Ovary (tissue), 10 donors: ENCODE measurements at places on chromosomes 13 and 19. TPM values are rescaled to one million over a fixed set of nuclear protein-coding genes. Genes with fewer than 3 reads are reported as not detected.

SYNGR4 gene
- not detected for total RNA-seq

SERP2 gene
- total RNA-seq: 10.4 TPM

DBP gene
- 20.4 TPM for total RNA-seq

FUT6 gene
- not detected for total RNA-seq

PINLYP gene
- 12.4 TPM for total RNA-seq

ALOX5AP gene
- 14.4 TPM for total RNA-seq

EDNRB gene
- total RNA-seq: 11.6 TPM

CGB3 gene
- not detected for total RNA-seq

LYPD5 gene
- 1.8 TPM for total RNA-seq

CGB2 gene
- total RNA-seq: not detected

ZNF382 gene
- total RNA-seq: 7.9 TPM

MIR17HG gene
- 5.0 TPM for total RNA-seq

MRPL4 gene
- 58.9 TPM for total RNA-seq

PRODH2 gene
- total RNA-seq: not detected

DNA sequence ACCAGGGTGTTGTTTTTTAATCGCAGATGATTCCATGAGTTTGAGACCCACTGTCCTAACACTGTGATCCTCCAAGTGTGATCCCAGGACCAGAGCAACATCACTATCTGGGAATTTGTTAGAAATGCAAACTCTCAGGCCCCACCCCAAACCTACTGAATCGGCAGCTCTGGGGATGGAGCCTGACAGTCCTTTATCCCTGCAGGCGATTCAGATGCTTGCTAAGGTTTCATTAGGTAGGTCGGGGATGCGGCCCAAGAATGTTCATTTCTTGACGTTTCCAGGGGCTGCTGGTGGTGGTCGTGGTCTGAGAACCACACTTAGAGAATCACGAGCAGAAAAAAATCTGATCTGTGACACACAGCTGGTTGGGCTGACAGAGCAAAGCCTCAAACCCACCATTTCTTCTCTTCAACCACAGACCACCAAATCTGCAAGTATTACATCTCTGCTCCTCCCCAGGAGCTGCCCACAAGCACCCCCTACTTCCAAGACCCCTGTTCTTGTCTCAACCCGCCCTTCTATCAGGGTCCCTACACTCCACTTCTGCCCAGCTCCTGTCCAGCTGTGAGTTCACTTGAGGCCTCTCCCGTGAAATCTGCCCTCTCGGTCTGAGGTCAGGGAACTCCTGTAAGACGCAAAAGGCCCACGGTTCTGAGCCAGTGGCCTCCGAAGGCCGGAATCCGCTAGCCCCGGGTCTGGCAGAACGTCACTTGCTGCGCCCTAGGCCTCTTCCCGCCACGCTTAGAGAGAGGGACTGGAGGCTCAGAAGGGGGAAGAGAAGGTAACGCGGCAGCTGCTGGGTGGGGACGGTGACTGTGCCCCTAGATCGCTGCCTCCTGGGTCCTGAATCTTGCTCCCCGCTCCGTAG is 1.1 kb upstream of the FARP1 start:
- H3K27ac ChIP-seq: no peak overlapping the region
- peak; percentile 40 for DNase-seq
- peak overlapping the region; percentile 38 for H3K4me3 ChIP-seq
- H3K4me1 ChIP-seq: peaks cover 1% of the 10 kb centered on the region
- no peaks in the 10 kb centered on the region for H3K36me3 ChIP-seq

DNA sequence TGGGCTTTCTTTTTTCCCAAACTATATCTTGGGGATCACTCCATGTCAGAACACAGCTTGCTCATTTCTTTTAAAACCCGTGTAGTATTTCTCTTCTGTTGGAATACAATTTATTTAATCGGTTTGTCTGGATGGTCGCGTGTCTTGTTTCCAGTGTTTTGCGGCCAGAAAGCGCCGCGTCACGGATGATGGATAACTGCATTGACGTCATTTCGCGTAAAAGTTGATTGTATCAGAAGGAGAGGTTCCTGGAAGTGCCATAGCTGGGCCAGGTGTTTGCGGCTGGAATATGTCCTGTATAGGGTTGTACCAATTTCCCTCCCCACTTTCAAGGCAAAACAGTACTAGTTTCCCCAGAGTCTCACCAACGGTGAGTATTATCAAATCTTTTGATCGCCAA is 9.7 kb downstream of the ACTL9 start:
- no peaks in the 10 kb centered on the region for H3K36me3 ChIP-seq
- no peaks in the 10 kb centered on the region for H3K4me1 ChIP-seq
- no peaks in the 10 kb centered on the region for H3K27me3 ChIP-seq
- H3K27ac ChIP-seq: no peak overlapping the region

GRCh38 chr13:98975822-98976261 is 2.0 kb downstream of the DOCK9 start:
- no peak overlapping the region for H3K4me3 ChIP-seq
- H3K27ac ChIP-seq: no peak overlapping the region
- peaks cover 2% of the 10 kb centered on the region for H3K4me1 ChIP-seq
- no peaks in the 10 kb centered on the region for H3K27me3 ChIP-seq

DNA sequence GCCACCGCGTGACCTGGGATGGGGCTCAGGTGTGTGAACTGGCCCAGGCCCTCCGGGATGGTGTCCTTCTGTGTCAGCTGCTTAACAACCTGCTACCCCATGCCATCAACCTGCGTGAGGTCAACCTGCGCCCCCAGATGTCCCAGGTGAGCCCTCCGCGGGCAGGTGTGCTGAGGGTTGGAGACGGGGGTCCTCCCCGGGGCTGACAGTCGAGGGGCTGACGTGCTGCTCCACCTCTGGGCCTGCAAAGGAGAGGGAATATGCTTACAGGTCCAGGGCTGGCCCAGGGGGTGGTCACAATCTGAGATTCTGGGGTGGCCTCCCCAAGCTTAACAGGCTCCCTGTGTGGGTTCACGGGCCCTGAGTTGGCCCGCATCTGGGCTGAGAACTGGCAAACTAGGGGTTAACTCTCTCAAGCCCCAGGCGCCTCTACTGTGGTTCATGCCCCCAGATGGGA is 386 bp downstream of the VAV1 start:
- DNase-seq: no peak
- H3K27ac ChIP-seq: no peak overlapping the region
- no peaks in the 10 kb centered on the region for H3K36me3 ChIP-seq
- peak overlapping the region; percentile 10 for H3K4me3 ChIP-seq
- no peaks in the 10 kb centered on the region for H3K4me1 ChIP-seq
- H3K27me3 ChIP-seq: no peaks in the 10 kb centered on the region

DNA sequence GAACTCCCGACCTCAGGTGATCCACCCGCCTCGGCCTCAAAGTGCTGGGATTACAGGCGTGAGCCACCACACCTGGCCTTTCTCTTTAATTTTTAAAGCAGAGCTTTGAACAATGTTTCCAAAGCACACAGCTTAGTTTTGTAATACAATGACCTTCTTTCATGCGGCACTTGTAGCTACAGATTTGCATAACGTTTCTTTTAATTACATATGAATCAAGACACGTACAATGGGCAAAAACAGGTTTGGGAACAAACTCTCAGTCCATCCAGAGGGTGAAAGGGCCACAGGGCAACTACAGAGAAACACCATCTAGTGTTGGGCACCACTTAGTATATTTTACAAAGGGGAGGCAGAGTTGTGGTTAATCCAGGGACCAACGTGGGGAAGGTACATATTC is 19.0 kb upstream of the S1PR4 start:
- peaks cover 2% of the 10 kb centered on the region for H3K4me1 ChIP-seq
- no peaks in the 10 kb centered on the region for H3K27me3 ChIP-seq
- H3K27ac ChIP-seq: no peak overlapping the region
- H3K4me3 ChIP-seq: no peak overlapping the region

DNA sequence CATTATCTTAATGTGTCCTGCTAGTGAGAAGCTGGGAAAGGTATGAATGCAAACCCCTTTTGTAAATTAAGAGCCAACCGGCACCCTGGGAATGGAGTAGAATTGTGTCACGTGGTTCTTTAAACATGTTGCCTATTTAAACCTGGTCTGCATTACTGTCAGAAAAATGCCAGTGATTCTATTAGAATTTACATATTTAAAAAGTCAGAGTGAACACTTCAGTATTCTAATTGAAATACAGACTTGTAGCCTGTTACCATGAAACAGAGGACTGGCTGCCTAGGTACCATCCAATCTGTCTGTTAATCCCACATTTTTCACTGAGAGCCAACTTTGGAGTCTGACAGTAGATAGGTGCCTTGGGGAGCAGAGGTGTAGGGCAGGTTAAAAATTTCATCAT is 652.3 kb upstream of the ARGLU1 start:
- no peak overlapping the region for H3K27ac ChIP-seq
- no peak overlapping the region for H3K4me3 ChIP-seq
- H3K36me3 ChIP-seq: no peaks in the 10 kb centered on the region
- DNase-seq: no peak
- no peaks in the 10 kb centered on the region for H3K27me3 ChIP-seq

DNA sequence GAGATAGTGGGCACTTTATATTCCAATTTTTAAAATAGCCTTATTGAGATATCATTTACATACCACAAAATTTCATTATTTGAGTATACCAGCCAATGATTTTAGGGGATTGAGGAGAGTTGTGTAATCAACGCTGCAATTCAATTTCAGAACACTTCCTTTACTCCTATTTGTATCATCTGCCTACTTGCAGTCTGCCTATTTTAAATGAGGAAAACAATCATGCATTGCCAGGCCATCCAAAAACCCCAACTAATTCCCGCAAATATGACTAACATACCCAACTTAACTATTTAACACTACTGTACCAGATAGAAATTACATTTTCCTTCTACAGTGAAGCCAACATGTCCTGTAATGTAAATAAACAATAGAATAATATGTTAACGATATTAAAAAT is 26.7 kb downstream of the CAB39L start:
- H3K27me3 ChIP-seq: no peaks in the 10 kb centered on the region
- H3K4me3 ChIP-seq: no peak overlapping the region
- DNase-seq: no peak
- H3K27ac ChIP-seq: no peak overlapping the region

- no peak overlapping the region for H3K4me3 ChIP-seq
- no peak overlapping the region for H3K27ac ChIP-seq
- no peaks in the 10 kb centered on the region for H3K36me3 ChIP-seq
- DNase-seq: no peak
These were observed 73.9 kb downstream of the TEX29 start for GRCh38 chr13:111394211-111394922.

- H3K36me3 ChIP-seq: no peaks in the 10 kb centered on the region
- no peaks in the 10 kb centered on the region for H3K4me1 ChIP-seq
- H3K27me3 ChIP-seq: no peaks in the 10 kb centered on the region
These were observed 55.7 kb downstream of the CAB39L start for GRCh38 chr13:49388091-49388635.

- H3K4me3 ChIP-seq: no peak overlapping the region
- H3K36me3 ChIP-seq: no peaks in the 10 kb centered on the region
- H3K27me3 ChIP-seq: no peaks in the 10 kb centered on the region
- no peak overlapping the region for H3K27ac ChIP-seq
These were observed 25.1 kb downstream of the DOT1L start for GRCh38 chr19:2188708-2189385.

GRCh38 chr13:80083853-80084676 is 256.9 kb downstream of the SPRY2 start:
- DNase-seq: no peak
- H3K36me3 ChIP-seq: no peaks in the 10 kb centered on the region
- H3K4me3 ChIP-seq: no peak overlapping the region
- H3K4me1 ChIP-seq: peaks cover 2% of the 10 kb centered on the region
- no peaks in the 10 kb centered on the region for H3K27me3 ChIP-seq

GRCh38 chr19:5407356-5407755 is 47.9 kb upstream of the ZNRF4 start:
- no peak overlapping the region for H3K4me3 ChIP-seq
- H3K27ac ChIP-seq: no peak overlapping the region
- no peak for DNase-seq
- no peaks in the 10 kb centered on the region for H3K27me3 ChIP-seq

GRCh38 chr19:46470376-46470775 is 987 bp downstream of the PNMA8A start:
- H3K4me1 ChIP-seq: peaks cover 8% of the 10 kb centered on the region
- H3K36me3 ChIP-seq: no peaks in the 10 kb centered on the region
- peak; percentile 38 for DNase-seq
- H3K27ac ChIP-seq: no peak overlapping the region
- H3K27me3 ChIP-seq: no peaks in the 10 kb centered on the region

- no peak overlapping the region for H3K27ac ChIP-seq
- no peak overlapping the region for H3K4me3 ChIP-seq
- no peaks in the 10 kb centered on the region for H3K27me3 ChIP-seq
- H3K4me1 ChIP-seq: no peaks in the 10 kb centered on the region
These were observed 213.7 kb downstream of the B3GLCT start for GRCh38 chr13:31413516-31413915.

DNA sequence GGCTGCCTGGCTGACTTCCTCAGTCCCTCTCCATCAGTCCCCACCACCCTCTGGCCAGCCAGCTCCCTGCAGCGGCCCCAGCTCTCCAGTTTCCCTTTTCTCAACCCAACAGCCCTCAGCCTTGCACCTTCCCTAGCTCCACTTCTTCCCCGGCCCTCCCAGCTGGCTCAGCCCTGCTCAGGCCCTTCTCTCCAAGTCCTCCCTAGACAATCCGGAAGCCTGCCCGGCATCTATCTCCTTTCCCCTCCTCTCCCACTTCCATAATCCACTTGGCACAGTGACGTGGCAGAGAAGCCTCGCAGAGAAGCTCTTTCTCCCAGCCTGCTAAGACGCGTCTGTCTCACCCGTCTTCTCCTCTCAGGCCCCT is 1.1 kb downstream of the UBXN6 start:
- no peaks in the 10 kb centered on the region for H3K36me3 ChIP-seq
- peak overlapping the region; percentile 92 for H3K4me3 ChIP-seq
- no peaks in the 10 kb centered on the region for H3K27me3 ChIP-seq
- DNase-seq: peak; percentile 58
- H3K4me1 ChIP-seq: peaks cover 17% of the 10 kb centered on the region

DNA sequence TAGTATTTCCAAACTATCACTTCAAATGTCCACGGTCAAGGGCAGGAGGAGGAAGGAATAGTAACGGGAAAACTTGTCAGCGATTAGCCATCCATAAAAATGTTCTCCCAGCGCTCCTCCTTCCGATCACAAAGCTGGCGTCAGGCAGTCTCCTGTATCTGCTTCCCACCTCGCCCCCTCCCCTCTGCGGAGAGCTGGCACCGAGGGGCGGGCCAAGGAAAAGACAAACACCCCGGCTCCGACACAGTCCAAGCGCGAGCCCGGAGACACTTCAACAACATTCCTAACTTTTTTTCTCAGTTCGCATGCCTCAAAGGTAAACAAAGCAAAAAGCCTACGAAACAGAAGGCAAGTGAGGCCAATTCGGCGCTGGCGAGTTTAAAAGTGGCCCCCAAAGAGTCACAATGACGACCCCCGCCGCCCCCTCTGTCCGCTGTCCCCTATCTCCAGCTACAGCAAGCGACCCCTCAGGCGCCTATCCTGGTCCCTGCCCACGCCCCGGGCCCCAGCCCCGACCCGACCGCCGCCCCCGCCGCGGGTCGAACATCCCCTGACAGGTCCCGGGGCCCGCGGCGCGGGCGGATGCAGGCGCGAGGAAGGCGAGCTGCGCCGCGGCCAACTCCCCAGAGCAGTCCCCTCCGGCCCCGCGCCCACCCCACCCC is 736 bp downstream of the SMAD9 start:
- DNase-seq: peak; percentile 59
- H3K4me3 ChIP-seq: peak overlapping the region; percentile 63
- H3K27me3 ChIP-seq: no peaks in the 10 kb centered on the region
- H3K4me1 ChIP-seq: peaks cover 3% of the 10 kb centered on the region

- H3K27me3 ChIP-seq: no peaks in the 10 kb centered on the region
- H3K4me3 ChIP-seq: no peak overlapping the region
- no peak overlapping the region for H3K27ac ChIP-seq
- H3K4me1 ChIP-seq: no peaks in the 10 kb centered on the region
These were observed 27.2 kb downstream of the SPRY2 start for GRCh38 chr13:80313668-80314256.
